ENCODE measurements at places on chromosomes 3 and 15.
A peak's percentile ranks its signal among the peaks of the same experiment; 100 is the strongest.

GRCh38 chr3:172536505-172536904, 13.3 kb upstream of the TNFSF10 start:
- DNase-seq, result no peak

DNA sequence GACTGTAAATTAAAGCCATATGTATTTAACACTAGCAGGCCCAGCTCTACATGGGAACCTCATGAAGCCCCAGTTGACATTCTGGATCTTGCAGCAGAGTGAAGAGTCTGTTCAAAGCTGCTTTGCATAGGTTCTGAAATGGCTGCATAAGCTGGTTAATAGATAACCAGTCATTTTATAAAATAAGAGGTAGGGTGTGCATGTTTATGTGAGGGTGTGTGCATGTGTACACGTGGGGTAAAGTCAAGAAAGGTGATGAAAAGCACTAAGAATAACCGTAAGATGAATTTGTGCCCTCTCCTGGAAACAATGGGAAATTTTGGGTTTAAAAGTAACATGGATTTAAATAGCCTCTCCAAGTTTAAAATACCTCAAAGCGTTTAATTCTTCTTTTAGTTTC, 33.0 kb downstream of the PAQR9 start:
- no peak for DNase-seq

- no peak for DNase-seq
Observed at GRCh38 chr3:189119950-189120349, 51.8 kb upstream of the TPRG1 start.

- DNase-seq, result no peak
Observed at GRCh38 chr15:96330064-96330449, 443 bp upstream of the NR2F2 start.

GRCh38 chr3:34312684-34313083, 514.3 kb downstream of the PDCD6IP start:
- DNase-seq, result no peak

DNA sequence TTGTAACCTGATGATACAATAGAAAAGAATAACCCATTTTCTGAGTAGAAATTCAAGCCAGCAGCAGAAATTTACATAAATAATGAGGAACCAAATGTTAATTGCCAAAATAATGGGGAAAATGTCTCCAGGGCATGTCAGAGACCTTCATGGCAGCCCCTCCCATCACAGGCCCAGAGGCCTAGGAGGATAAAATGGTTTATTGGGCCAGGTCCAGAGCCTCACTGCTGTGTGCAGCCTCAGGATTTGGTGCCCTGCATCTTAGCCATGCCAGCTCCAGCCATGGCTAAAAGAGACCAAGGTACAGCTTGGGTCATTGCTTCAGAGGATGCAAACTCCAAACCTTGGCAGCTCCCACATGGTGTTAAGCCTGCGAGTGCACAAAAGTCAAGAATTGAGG, 352.1 kb upstream of the MEIS2 start:
- DNase-seq, result no peak

- no peak for DNase-seq
Observed at GRCh38 chr15:81954158-81954783, 91.5 kb downstream of the MEX3B start.

GRCh38 chr3:126267976-126268615, 87.7 kb upstream of the ALDH1L1 start:
- no peak for DNase-seq

- DNase-seq, result no peak
Observed at GRCh38 chr3:50442945-50443579, 60.4 kb downstream of the CACNA2D2 start.

- peak; percentile 68 for DNase-seq
Observed at GRCh38 chr3:186909078-186909853, 21.1 kb upstream of the ST6GAL1 start.

DNA sequence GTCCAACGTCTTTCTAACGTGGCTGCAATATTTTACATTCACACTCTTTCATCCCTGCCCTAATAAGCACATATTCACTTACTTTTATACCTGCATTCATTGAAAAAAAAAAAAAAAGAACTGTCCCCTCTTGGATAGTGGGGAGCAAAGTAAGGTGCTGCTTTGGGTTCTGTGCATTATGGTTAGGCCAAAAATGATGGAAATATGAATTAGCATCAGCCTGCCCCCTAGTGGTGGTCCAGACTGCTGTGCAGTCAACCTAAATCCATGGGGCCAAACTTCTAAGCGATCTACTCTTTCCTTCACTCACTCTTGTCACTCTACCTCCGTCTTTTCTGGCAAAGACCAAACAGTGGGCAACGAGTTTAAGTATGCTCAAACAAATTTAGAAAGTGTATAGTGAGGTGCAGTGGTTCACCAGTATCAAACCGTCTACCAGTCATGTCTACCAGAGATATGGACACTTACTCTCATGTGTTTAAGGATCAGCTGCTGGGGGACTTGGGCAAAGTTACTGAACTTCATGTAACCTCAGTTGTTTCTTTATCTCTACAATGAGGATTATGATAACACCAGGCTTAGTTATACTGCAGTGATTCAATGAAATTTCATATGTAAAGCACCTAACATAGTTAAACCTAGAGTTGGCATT, 61.5 kb upstream of the GRM7 start:
- no peak for DNase-seq

DNA sequence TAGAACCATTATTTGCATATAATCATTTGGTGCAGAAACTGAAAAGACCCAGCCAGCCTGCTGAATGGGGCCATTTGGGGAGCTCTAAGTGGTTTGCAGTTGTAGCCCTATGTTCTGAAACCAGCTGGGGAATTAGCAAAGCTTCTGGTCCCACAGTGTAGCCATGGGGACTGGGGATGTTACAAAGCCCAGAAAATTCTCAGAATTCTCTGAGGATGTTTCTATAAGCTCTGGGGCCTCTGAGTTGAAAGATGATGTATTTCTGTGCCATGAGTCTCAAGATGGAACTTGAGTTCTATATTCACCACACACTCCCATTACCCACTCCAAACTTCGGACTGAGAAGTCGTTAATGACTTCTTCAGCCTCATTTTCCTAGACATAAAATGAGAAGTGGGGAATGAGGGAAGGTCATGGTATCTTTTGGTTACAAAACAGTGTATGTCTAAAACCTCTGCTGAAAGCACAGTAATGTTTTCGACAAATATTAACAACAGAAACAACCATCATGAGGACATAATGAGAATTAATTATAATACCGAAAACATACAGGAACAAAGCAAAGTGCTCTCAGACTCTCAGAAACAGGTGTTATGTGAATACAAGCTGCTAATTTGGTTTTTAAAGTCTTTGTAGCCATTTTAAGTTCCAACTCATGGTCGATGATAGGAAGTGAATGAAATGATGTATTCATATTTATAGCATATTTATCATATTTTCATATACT, 89.4 kb downstream of the RFTN1 start:
- no peak for DNase-seq

GRCh38 chr15:31336593-31337295, 10.1 kb downstream of the KLF13 start:
- DNase-seq, result no peak

DNA sequence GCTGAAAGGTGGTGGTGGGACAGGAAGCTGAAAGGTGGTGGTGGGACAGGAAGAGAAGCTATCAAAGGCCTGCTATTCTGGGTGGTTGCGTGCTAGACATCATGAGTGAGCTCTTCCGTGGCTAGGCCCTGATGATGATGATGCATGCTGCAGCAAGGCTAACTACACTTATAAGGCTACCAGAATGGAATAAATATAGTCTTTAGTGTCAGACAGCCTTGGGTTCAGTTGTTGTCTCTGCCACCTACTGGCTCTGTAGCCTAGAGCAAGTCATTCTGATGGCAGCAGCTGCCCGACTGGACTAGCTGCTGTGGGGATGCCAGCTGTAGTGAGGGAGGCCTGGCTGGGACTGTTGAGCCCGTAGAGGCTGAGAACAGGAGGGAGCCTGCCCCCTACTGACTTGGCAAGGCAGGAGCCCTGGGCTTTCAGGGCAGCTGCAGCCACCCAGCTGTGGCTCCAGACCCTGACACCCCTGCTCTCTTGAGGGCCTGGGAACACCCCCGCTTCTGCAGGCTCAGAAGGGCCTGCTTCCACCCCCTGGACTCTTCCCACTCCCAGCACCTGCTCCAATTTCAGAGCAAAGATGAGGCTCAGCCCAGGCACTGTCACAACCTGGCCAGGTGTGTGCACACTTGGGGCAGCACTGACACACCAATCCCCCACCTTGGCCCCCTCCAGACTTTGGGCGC, 21.4 kb upstream of the ZBED2 start:
- DNase-seq, result peak; percentile 63

DNA sequence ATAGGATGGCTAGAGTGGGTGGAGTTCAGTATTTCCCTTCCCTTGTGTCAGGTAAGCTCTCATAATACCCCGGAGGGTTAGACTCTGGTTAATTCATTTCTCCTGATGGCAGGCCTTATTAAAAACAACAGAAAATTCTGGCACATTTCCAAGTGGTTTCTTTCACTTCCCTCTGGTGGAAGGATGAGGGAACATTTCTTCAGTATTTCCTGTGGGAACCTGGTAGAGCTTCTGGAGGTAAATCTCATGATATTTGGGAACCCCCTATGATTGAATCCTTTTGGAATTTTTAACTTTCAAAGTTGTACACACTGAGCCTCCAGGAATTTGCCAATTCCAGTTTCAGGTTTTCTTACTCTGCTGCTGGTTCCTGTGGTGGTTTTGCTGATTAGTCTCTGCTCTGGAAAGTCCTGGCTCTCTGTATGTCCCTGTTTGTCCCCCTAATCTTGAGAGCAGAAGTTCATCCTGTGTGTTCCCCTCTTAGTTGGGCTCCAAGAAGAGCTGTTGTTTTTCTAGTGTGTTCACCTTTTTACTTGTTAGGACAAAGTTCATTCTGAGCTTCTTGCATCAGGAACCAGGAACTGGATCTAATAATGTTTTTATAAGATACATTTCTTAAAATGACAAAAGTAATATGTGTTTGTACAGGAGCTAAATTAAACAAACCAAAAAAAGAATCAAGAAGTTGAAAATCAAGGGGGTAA, 12.1 kb downstream of the CHRNA7 start:
- no peak for DNase-seq

DNA sequence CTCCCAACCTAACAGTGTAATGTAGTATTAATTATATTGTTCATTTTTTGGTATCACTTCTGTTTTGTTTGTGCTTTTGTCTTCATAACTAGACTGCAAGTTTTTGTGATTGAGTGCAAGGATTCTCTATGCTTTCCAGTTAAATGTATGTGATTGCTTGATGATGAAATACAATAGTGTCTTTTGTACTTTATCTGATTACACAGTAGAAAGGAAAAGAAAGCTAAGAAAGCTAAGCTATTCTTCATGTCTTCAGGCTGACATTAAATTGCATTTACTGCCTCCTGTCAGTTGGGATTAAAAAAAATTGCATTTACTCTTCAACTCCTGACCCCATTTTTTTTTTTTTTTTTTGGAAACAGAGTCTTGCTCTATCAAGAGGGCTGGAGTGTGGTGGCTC, 28.5 kb downstream of the RTF1 start:
- DNase-seq, result no peak

DNA sequence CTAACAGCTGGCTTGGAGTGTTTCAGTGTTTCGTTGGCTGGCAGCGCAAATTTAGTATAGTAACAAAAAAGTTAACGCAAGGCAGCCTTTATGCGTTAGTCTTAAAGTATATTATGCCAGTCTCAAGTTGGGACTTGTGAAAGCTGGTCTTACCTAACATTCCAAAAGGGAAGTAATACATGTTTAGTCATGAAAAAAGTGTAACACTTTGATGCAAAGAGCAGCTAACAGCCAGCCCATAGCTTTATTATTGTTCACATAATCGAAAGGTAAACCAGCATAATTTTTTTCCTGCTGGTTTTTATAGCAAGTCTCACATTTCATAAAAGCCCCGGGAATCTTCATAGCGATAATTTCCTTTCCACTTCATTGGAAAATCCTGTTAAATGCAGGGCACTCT, 2.4 kb upstream of the GPR87 start:
- no peak for DNase-seq

DNA sequence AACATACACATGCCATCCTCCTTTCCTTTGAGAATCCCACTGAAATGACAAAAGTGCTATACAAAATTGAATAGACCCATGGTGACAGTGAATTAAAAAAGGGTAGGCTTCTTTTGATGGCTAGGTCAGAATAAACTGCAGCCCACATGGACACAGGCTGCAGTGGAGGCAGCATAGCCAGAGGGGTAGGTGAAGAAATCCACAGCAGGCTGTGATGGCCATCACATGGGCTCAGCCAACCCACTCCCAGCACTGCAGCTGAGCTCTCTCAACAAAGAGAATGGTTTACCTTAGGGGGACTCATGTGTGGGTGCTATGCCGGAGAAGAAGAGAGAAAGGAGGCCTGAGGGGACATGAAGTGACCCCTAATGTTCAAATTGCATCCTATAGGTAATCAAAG, 331.1 kb downstream of the CHST2 start:
- DNase-seq, result no peak

GRCh38 chr3:184685646-184686045, 26.2 kb downstream of the MAGEF1 start:
- DNase-seq, result no peak

DNA sequence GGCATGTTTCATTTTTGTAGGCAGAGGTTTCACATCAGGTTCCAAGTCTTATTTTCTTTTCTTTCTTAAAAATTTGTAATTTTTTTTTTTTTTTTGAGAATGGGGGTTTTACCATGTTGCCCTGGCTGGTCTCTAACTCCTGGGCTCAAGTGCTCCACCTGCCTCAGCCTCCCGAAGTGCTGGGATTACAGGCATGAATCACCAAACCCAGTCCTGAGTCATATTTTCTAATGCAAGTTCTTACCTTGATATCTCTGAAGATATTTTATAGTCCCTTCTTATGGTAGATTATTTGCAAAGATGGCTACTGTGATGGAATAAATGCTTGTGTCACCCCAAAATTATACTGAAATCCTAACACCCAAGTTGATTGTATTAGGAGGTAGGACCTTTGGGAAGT, 63.8 kb downstream of the SLC9A9 start:
- DNase-seq, result no peak

- DNase-seq, result no peak
Observed at GRCh38 chr15:94305133-94305532, 73.8 kb downstream of the MCTP2 start.

- no peak for DNase-seq
Observed at GRCh38 chr3:16199769-16200168, 25.3 kb downstream of the GALNT15 start.

Data from activated CD8-positive, alpha-beta memory T cell treated with anti-CD3 and anti-CD28 coated beads, Interleukin-2, amount 50 U/mL, for 4 hours (primary cell).